Dermis blood vessel endothelial cell (primary cell): ENCODE measurements at places on chromosomes 7 and 10.
A peak's percentile ranks its signal among the peaks of the same experiment; 100 is the strongest.

DNA sequence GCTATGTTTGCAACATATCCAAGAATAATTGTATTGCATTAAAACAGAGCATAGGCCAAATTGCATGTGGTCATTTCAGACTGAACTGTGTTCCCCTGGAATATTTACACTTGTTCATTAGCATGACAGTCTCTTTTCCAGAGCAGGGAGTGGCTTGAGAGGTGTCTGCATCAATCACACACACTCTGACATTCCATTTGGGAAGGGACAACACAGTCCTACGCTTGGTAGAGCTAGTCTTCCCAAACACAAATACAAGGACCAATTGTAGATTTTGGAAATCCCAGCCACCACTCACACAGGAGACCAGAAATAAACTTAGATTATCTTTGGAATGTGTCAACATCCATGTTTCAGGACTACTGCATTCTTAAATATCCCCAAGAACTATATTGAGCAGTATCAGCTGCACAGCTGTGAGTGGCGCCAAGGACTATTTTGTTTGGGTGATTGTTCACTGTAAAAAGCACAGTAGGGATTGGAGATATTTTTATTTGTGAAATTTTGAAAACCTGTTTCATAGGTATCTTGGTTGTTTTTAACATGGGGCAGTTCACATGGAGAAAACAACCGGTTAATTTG, 93.6 kb upstream of the PRR15 start:
- no peak for DNase-seq

GRCh38 chr7:1152492-1152891, 7.5 kb downstream of the ZFAND2A start:
- no peak for DNase-seq

DNA sequence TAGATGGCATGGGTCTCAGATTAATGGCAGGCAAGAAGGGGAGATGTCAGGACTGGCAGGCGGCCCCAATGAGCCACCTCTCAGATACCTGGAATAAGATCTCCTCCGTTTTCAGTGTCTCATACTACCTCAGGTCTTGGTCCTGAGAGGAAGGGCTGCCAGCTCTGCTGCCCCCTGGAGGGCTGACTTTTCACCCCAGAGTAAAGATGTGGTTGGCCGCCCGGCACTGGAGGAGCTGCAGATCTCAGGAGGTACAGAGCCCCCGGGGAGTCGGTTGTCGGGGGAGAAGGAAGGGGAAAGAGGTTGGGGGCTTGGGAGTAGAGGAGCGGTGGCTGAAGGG, 642 bp upstream of the COL13A1 start:
- DNase-seq, result peak; percentile 84

DNA sequence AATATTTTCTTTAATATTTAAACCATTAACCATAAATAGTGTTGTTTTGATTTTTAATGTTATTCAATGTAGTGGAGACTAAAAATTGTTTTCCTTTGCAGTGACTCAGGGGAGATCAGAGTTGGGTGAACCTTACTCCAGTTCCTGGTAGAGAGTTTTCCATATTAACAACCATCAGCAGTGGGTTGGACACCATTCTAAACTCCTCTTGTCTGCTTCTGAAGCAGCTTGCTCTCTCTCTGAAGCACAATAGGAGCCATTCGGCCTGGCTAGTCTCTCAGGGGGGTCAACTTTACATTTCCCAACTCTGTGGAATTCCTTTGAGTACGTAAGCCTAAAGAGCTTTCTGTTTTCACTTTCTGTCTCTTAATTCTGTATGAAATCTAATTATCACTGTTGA, 9.4 kb upstream of the NRG3 start:
- DNase-seq, result no peak

GRCh38 chr7:73308074-73308664, 457 bp downstream of the NSUN5 start:
- peak; percentile 12 for DNase-seq

DNA sequence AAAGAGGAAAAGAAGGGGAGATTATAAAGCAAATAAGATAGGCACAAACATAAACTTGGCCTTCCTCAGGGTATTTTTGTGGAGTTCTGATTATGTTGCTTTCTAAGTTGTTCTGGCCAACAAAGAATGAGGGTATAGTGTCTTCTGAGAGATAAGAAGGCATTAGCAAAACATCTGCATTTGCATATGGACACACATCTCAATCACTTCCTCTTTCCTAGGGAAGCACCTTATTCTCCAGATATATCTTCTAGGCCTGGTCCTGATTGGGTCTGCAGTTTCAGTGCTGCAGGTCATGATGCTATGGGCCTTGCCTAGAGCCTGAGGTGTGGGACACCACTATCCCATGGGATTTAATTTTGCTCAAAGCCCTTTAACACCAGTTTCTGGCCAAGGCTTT, 308.8 kb upstream of the PHYHIPL start:
- DNase-seq, result no peak

GRCh38 chr7:151312831-151313809, 28.5 kb upstream of the NUB1 start:
- no peak for DNase-seq

GRCh38 chr10:27531336-27531847, 27.3 kb downstream of the RAB18 start:
- no peak for DNase-seq

DNA sequence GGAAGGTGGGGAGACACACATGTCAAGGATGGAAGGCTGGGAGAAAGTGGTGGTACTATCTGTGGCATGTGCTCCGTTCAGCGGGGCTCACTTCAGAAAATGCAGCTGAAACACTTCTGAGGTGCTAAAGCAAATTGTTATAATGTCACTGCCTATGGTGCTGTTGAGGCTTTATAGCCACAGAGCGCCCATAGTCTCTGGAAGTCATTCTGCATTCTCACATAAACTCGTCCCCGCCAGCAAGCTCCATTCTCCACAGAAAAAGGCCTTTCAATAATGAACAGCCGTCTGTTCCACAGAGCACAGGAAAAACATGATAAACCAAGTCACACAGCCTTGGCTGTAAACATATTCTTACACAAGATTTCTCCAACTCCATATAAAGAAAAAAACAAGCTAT, 131.9 kb downstream of the TAX1BP1 start:
- DNase-seq, result no peak
